ENCODE measurements at places on chromosomes 1 and 21.

DNA sequence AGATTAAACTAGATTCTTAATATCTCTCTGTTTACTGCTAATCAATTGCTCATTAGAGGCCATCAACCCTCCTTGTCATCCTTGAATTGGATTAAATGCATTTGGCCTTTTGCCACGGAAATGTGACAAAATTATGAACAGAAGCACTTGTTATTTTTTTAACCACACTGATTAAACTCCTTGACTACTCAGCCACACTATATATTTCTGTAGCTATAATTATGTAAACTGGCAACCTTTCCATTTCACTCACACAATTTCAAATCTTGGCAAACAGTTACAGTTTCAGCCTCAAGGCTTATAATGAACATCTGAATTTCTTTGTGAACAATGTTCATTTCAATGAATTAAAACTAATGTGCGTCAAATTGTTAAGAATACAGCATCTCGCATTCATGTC, 10.1 kb downstream of the ADAMTS5 start:
- no peak for DNase-seq

GRCh38 chr21:16241479-16241963, 511.7 kb downstream of the USP25 start:
- no peak for DNase-seq

- no peak for DNase-seq
Observed at GRCh38 chr1:6144647-6145395, 35.3 kb downstream of the CHD5 start.

DNA sequence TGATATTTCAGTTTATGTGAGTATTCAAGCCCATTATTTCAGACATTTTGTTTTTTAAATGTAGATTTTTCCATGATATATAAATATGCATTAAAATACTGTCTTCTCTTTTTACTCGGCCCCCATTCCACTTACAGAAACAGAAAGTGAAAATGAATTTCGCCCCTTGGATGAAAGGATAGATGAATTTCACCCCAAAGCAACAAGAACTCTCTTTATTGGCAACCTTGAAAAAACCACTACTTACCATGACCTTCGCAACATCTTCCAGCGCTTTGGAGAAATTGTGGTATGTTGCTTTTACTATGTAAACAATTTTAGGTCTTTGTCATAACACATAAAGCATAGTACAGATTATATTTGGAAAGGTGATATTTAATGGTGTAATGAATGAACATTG, 59.9 kb downstream of the ZBTB17 start:
- DNase-seq: no peak

- no peak for DNase-seq
Observed at GRCh38 chr1:160163615-160164014, 12.2 kb downstream of the ATP1A4 start.

GRCh38 chr1:23475641-23476040, 8.3 kb downstream of the ASAP3 start:
- no peak for DNase-seq

GRCh38 chr1:9629445-9630201, 21.9 kb upstream of the PIK3CD start:
- peak; percentile 82 for DNase-seq

DNA sequence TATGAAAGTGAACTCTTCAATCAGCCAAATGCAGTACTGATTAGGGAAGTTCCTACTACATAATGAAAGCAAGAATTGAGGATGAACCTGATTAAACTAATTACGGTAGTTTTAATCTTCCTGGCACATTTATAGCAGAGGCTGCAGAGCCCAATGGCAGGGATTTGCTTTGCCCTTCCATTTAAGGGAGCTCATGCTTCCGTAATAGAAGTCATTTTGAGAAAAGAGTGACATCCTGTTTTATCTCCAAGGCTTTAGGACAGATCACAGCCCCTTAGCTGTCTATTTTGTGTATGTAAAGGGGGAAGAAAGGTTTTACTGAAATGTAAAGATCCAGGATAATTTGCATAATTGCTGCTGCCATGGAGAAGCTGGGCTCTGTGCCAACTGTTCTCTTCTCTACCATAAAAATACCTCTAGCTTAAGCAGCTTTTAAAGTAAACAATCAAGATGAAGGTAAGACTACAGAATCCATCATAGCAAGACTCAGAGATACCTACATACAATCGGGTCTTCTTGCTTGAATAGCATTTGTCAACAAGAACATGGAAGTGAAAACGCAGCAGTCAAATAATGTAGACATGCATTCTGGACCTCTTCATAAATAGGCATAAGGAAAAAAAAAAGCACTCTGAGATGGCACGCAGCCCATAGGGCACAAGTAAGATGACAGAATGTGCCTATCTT, 62.5 kb downstream of the ASH1L start:
- DNase-seq: no peak

- DNase-seq: no peak
Observed at GRCh38 chr1:119372503-119373086, 4.0 kb downstream of the HAO2 start.

DNA sequence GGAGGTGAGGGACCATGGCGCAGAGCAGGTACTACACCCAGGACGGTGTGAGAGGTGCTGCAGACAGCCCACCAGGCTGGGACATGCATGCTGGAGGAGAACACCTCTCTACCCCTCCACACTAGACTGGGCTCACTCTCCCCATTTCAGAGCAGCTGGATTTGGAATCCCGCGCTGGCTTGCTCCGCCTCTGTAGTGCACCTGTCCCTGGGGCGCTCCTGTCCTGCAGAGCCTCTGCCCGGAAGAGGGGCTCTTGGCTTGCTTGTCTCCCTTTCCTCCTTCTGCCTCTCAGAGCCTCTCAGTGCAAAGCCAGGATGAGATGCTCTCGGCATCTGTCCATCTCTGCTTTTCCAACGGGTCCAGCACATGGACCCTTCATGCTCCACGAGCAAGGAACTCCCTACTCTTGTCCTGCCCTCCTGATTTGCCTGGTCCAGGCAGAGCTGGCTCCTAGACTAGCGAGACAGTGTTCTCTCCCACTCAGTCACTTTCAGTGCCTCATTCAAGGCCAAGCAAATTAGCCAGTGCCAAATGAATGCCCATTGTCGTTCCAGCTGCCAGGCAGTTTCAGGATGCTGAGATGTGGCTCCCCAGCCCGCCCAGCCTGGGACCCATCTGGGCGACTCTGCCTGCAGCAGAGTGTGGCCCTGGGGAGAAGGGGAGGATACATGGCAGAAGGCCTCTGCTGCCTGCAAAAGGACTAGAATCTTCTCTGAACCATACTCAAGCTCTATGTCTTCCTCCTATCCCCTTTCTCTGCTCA, 33.7 kb downstream of the CDCA8 start:
- DNase-seq: no peak

- no peak for DNase-seq
Observed at GRCh38 chr1:156298852-156299357, at the start of gene VHLL. Gene VHLL (minus strand): TSS chr1:156299307. CDS start chr1:156299189, 118 bp downstream.

- DNase-seq: no peak
Observed at GRCh38 chr1:18977428-18977827, 21.0 kb upstream of the IFFO2 start.

GRCh38 chr1:57411262-57411661, 12.6 kb downstream of the DAB1 start:
- no peak for DNase-seq

DNA sequence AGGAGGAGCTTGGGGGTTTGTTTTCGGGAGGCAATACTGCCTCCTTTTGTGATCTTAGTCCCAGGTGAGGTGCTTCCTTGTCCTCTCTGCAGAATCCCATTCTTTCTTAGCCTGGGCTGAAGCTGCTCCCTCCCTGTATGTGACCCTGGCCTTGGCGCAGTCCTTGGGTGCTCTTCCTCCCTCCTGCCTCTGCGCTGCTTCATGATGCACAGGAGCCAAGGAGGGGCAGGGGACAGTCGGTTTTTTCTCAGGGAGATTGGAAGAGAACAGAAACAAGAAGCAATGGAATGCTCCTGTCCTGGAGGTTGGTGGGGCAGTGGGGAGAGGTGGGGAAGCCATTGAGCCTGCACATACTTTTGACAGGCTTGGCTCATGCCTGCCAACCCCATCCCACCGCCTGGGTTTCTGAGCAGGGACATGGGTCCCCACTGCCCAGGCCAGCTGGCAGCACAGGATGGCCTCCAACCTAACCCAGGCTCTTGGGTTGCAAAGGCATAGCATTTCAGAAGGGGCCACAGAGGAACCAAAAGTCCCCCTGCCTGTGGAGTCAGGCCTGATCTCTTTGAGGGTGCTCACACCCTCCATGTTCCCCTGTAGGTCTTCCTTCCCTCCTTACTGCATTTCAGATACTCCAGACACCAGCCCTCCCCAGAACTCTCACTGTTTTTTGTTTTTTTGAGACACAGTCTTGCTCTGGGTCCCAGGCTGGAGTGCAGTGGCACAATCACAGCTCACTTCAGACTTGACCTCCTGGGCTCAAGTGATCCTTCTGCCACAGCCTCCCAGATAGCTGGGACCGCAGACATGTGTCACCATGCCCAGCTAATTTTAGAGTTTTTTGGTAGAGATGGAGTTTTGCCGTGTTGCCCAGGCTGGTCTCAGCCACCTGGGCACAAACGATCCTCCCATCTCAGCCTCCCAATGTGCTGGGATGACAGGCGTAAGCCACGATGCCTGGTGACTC, 16.1 kb downstream of the IL6R start:
- DNase-seq: no peak

GRCh38 chr1:241343956-241344355, 13.0 kb downstream of the RGS7 start:
- DNase-seq: no peak

DNA sequence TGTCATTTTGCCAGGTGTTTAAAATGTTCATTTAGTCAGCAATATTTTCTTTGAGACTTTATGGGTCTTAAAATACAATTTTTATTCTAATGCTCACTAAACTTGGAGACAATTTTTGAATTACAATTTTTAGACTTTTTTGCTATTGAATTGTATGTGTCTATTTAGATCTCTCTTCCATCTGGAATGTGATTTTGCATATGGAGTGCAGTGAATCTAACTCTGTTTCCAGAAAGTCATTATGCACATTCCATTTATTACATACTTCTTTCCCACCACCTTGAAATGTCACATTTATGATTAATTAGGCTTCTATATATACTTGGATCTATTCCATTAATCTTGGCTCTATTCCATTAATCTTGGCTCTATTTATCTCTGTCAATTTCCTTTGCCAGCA, 5.6 kb upstream of the TSPEAR start:
- no peak for DNase-seq

DNA sequence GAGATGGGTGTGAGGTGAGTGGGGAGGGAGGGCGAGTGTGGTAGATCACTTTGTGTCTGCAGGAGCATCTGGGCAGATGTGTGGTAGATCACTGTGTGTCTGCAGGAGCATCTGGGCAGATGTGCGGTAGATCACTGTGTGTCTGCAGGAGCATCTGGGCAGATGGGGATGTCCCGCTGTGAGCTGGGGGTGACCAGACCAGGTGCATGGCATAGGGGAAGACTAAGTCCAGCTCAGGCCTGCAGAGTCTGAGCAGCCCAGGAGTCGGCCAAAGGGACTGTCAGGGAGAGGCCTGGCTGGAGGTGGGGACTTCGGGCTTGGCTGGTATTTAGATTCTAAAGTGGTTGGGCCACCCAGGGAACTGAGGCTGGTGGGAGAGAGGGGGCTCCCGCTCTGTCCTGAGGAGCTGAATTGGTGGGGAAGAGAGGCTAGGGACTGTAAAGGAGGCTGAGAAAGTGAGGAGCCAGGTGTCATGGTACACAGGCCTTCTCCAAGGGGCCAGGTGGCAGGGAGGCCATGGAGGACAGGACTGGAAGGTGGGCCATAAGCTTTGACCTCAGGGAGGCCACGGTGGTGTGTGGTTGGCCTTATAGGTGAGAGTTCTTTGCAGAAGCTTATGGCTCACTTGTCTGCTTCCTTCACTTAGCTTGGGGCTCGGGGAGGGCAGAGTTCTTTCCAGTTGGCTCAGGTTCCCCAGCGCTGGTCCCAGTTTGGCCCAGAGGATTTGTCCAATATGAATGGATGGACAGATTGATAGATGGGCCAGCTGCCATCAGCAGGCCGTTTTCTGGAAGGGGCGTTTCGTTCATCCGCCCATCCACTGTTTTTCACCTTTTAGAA, 15.6 kb downstream of the ZNF362 start:
- DNase-seq: no peak

- DNase-seq: peak; percentile 23
Observed at GRCh38 chr1:213244664-213245091, 193.6 kb downstream of the RPS6KC1 start.

DNA sequence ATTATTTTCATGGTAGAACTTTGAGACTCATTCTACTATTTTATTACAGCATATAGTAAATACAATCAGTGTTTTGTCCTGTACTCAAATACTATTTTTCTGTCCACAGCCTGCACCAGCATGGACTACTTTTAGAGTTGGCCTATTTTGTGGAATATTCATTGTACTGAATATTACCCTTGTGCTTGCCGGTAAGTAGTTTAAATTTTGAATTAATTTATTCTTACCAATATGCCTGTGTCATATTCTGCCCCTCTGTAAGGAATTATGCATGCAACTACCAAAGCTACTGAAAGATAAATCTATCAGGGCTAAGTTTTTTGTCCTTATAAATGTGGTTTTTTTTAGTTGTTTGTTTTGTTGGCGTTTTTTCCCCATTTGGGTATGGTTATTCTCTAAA, 101.4 kb upstream of the KIAA1614 start:
- DNase-seq: no peak

DNA sequence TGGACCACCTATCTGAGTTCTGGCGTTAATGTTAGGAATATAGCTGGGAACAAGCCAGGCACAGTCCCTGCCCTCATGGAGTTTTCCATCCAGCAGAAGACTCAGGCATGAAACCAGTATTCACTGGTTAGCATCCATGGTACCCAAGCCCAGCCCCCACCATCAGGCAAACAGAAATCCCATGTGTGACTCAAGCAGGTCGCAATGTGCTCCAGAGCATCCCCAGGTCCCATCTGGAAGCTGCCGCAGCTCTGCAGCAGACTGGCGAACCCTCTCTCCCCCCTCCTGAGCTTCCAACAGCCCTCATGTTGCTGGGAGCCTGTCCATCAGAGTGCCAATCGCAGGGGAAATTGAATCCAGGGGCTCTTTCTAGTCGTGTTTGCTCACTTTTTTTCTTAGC, 174.2 kb downstream of the RRAGC start:
- DNase-seq: no peak

GRCh38 chr1:45617618-45618017, 6.2 kb downstream of the CCDC17 start:
- DNase-seq: no peak

DNA sequence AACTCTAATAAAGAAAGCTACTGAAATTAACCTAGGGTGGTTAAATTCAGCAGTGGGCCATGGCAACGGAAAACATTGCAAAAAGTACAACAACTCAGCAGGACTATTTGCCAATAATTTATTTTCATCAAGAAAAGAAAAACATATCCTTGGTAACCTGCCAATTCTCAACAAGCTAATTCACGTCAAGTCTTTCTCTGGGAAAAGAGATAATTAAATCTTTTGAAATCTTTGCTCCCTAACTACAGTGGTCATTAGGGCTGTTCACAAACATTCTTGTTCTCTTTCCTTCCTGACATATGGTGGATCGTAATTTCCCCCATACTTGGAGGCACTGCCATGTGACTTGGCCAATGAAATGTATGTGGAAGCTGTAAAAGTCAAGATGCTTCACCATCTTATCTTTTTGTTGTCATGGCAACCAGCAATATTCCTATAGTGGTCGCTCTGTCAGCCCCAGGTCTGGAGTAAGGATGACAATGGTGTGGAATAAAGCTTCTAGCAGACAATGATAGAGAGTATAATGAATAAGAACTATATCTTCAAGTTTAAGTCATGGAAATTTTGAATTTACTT, 29.6 kb upstream of the ZNF326 start:
- no peak for DNase-seq

GRCh38 chr1:40386796-40387195, 13.3 kb downstream of the SMAP2 start:
- DNase-seq: no peak

GRCh38 chr1:238177351-238177750, 286.6 kb upstream of the ZP4 start:
- no peak for DNase-seq

GRCh38 chr1:96002201-96002600, 719.4 kb upstream of the PTBP2 start:
- DNase-seq: no peak

Data from CD4-positive, alpha-beta T cell treated with Interleukin-6 at 100 ng/mL for 8 hours (primary cell).